Activated CD4-positive, CD25-positive, alpha-beta regulatory T cell (primary cell): ENCODE measurements at places on chromosomes 4 and X.

DNA sequence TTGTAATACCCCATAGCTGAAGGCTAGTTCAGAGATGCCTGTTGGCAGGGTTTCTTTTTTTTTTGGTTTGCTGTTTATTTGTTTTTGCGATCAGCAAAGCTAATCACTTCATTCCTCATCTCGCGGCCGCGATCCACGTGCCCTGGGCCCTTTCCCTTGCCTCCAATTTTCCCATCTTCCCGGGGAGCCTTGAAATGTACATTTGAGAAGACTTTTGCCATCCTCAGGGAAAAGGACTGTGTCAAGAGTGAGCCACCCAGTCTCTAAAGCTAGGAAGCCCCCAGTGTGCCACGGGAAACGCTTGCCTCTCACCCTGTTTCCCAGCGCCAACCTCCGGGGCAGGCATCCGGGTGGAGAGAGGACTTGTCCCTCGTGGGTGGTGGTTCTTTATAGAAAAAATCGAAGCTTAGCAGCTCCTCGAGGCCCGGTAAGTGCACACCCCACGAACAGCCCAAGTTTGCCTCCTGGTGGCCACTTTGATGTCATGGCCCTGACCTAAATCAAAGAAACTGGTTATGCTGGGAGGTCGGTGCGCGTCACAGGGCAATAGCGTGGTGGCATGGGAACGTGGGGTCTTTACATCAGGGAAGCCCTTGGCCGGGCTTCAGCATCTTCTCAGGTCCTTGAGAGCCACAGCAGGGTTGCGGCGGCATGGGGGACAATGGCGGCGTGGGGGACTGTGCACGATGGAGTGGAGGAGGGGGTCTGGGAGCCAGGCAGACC, 42.0 kb downstream of the MAP7D3 start:
- peak; percentile 1 for DNase-seq

DNA sequence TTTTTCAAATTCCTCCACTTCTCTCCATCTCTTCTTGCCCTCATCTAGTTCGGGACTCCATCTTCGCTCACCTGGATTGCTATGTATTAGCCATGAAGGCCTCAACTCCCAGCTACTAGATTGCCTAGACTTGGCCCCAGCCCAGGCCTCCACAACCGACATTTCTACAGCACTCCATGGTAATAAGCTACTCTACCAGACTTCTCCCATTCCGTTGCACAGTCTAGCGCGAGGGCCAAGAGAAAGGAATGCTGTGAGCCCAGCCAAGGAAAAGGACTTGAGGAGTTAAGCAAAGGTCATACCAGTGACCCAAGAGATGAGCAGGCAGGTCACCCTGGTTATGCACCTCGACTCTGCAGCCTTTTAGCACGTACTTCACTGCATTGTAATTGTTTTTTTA, 75.6 kb downstream of the SOWAHB start:
- no peak for DNase-seq

GRCh38 chr4:145340071-145340675, 141.5 kb upstream of the SMAD1 start:
- no peak for DNase-seq

DNA sequence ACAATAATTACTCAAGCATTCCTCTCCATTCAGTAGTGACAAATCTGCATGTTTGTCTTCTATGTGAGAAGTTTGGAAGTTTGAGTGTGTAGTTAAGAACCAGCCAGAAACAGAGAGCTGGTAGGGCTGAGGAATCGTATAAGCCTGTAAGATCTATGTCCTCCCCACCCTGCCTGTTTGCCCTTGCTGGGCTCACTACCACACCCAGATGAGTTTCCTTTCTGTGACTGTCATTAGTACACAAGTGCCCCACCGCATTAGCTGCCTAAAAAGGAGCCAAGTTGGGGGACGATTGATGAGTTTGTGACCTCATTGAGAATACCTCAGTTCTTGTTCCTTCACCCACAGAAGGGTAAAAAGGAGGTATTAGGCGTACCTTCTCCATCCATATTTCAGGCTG, 28.3 kb downstream of the DOCK11 start:
- no peak for DNase-seq

DNA sequence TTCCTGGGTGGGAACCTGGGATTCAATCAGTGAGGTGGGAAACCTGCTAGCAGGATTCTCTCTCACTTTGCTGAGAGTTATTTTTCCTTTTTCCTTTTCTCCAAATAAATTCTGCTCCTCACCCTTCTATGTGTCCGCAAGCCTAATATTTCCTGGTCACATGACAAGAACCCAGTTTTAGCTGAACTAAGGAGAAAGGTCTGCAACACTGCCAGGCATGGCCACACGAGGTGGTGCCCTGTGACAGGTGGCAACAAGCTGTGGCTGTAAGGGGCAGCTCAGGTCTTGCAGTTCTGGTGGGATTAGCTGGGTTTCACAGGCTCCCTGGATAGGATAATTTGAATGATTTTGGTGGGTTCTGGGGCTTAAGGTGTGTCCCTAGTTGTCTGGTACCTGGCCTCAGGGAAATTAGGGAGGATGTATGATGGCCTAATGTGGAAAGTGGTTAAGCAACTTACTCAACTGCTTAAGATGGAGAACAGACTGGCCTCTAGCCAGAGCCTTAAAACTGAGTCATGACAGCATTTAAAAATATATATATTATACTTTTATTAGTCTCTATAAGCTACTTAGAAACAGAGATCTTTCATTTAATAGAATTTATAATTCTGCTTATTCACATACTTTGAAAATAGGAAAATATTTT, 215.0 kb downstream of the IL15 start:
- no peak for DNase-seq

DNA sequence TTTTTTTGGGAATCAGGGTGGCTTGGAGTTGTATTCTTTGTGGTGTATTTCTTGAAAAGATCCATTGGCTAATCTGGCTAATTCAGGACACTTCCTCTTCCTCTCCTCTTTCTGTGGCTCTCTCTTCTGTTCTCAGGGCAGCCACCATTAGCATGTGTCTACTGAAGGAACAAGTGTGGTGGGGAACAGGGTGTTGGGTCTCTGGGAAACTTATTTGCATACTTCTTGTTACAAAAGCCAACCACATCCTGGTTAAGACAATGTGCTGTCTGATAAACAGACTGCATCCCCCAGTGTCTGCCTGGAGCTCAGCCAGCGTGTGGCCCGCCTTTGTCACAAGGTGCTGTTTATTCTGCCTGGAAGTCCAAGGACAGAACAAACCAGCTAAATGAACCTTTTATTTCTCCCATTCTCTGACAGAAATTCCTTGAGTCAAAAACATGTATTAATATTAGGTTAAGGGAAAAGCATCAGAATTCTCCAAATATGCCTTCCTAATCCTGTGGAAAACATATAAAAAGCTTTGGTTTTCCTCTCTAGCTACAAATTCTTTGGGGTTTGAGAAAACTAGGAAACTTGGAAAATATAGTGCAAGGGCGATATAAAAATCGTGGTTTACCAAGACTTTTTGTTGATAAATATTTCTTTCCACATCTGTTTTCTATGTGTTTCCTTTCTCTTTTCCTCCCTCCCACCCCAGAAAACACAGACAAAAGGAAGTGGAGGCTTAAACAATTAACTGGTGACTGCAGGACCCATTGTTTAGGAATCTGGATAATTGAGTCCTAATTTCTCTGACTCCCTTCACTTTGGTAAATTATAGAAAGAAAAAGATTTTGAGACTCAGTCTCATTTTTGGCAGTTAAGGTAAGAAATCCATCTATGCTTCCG, 203.6 kb downstream of the SPRY1 start:
- DNase-seq, result no peak

DNA sequence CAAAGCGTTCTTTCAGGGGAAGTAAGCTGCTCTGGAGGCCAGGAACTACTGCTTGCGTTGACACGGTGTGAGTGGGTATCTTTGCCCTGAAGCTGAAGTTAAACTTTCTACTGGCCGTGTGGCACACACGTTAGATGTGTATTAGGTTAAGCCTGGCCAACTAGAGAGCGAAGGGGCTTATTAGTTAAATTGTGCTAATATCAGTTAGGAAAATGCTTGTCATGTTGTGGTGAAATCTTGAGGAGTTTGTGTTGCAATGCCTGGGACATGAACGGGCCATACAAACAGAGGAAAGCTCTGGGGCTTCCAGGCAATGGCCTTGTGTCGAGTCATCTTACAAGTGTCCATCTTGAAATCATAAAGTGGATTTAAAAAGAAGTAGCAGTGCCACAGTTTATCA, 62.6 kb downstream of the NSUN7 start:
- no peak for DNase-seq

GRCh38 chr4:88938138-88938537, 118.8 kb downstream of the FAM13A start:
- no peak for DNase-seq

DNA sequence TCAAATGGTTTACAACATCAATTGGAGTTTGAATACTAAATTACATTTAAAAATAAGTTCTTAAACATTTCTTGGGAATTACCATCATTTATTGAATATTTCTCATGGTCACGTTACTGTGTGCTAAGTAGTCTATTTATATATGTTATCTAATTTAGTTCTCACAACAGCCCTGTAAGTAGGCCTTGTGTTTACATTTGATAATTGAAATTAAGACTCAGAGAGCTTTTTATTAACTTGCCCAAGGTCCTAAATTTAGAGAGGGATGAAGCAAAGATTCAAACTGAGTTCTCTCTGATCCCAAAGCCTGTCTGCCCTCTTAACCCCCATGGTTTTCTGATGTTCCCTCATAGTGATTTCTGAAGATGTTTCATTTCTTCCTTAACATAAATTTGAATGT, 103.7 kb downstream of the CEP135 start:
- no peak for DNase-seq
